ENCODE measurements at places on chromosomes 11 and 22.

DNA sequence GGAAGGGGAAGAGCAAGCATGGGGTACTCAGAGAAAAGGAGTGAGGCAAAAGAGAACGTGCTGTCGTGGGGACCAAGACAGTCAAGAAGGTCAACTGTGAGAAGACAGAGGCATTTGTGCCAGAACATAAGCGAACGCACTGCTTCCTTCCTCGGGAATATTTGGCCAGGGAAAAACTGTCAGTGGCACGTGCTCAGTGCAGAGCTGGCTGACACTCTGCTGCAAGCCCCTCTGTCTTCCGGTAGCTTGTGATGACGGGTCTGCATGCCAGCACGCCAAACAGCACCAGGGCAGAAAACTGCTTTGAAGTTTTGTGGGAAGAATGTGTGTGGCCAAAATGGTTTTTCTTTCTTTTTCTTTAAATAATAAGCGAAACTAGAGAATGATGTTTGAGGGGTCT, 60.6 kb downstream of the SMCO4 start:
- DNase-seq = no peak

DNA sequence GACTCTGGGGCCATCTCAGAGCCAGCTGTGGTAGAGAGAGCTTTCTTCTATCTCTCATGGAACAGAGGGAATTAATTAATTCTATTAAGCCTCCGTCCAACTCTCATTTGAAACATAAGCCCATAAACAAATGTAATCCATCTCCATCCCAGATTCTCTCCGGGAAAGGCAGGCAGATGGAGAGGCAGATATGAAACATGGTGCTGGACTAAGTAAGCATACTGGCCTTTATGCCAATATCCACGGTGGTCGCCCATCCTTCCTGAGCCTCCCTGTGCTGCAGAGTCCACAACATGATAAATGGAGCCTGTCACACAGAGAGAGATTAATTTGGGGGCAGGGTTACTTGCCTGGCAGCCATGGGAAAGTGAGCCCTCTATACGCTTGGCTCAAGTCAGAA, 44.8 kb downstream of the PRR5L start:
- DNase-seq = no peak

GRCh38 chr11:114208377-114208776, 87.8 kb upstream of the NNMT start:
- no peak for DNase-seq

- DNase-seq = no peak
Measured at GRCh38 chr11:24457985-24458384, 38.9 kb upstream of the LUZP2 start.

GRCh38 chr11:19762266-19762665, 49.6 kb downstream of the NAV2 start:
- no peak for DNase-seq

GRCh38 chr22:27554106-27554811, 247.3 kb downstream of the MN1 start:
- DNase-seq = no peak

- no peak for DNase-seq
Measured at GRCh38 chr11:120086651-120087050, 51.3 kb downstream of the TRIM29 start.

- no peak for DNase-seq
Measured at GRCh38 chr11:112588252-112588694, 327.6 kb upstream of the PLET1 start.

GRCh38 chr11:7635137-7635536, 38.2 kb downstream of the CYB5R2 start:
- DNase-seq = no peak

- DNase-seq = no peak
Measured at GRCh38 chr22:45127866-45128265, 35.9 kb upstream of the NUP50 start.

- no peak for DNase-seq
Measured at GRCh38 chr22:19779685-19780268, 19.2 kb downstream of the TBX1 start.

- no peak for DNase-seq
Measured at GRCh38 chr11:111944651-111945051, 7.5 kb downstream of the DIXDC1 start.

DNA sequence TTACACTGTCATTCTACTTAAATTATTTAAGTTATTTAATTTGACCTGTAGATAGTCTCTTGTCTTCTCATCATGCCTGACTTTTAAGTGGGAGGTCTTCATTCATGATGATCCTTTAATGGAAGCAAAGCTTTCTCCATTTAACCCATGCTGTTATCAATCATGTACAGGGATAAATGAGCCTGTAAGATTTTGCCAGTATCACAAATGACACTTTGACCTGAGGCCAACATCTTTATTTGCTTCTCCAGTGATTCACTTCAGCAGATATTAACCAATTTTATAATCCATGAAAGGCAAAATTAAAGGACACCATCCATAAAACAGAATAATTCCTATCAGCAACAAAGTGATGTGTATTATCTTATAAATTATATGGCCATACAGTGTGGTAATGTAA, 7.7 kb downstream of the CCDC73 start:
- DNase-seq = no peak

DNA sequence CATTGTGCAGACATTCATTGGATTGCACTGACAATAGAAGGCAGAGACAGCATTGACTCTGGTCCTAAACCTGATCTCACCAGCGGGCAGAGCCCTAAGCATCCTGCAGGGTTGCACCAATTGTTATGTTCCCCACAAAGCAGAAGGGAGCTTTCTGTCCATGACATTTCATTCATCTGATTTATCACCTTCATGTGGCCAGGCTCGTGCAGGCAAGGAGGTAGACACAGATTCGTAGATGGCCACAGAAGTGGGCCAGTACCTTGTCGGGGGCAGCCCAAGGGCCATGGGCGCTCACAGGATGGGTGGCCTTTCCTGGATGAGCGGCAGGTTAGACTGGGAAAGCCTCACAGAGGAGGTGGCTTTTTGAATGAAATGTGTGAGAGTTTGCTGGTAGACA, 2.9 kb downstream of the TSKU start:
- no peak for DNase-seq

DNA sequence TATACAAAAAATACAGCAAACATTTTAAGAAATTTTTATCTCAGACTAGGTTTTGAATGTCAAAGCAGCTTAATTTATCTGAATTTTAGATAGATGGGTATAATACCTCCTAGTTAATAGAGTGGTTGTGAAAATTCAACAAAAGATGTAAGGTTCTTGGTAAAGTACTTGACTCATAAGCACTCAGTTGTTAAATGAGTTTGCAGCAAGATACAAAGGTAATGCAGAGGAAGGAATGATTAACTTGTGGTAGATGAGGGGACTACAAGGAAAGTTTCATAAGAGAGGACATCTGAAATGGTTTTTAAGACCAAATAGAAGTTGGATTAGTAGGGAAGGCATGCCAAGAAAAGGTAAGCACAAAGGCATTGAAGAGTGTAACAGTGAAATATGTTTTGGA, 37.4 kb downstream of the PPME1 start:
- no peak for DNase-seq

GRCh38 chr22:27311698-27312550, 489.6 kb downstream of the MN1 start:
- DNase-seq = no peak

GRCh38 chr22:23829845-23830372, 8.9 kb downstream of the DERL3 start:
- DNase-seq = no peak

DNA sequence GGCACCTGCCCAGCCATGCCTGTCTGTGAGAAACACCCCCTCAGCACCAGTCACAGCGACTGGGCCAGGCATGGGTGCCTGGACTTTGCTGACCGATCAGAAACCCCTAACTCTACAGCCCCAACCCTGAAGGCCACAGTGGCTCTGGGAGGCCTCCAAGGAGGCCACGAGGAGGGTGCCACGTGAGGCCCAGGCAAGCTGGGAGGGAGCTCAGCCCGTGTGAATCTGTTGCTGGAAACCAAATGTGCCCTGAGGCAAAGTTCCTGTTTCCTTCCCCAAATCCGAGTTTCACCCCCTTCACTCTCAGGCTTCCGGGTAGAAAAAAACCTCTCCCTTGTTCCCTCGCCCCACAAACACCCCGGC, 1.3 kb downstream of the UNC93B1 start:
- no peak for DNase-seq

DNA sequence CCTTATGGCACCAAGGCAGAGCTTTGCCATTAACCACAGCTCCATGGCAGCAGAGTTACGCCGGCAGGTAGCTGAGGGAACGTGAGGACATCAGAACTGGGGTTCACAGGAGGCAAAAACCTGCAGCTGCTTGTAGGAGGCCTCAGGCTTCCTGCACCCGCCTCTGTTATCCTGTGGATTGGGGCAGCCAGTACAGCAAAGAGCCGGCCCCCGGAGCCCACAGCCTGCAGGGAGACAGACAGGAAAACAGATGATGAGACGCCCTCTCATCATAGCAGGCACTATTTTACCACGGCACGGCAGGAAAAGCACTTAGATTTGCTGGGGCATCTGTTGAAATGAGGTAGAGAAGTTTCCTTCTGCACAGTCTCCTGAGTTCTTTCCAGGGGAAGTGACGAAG, 870.3 kb downstream of the TBC1D22A start:
- no peak for DNase-seq

DNA sequence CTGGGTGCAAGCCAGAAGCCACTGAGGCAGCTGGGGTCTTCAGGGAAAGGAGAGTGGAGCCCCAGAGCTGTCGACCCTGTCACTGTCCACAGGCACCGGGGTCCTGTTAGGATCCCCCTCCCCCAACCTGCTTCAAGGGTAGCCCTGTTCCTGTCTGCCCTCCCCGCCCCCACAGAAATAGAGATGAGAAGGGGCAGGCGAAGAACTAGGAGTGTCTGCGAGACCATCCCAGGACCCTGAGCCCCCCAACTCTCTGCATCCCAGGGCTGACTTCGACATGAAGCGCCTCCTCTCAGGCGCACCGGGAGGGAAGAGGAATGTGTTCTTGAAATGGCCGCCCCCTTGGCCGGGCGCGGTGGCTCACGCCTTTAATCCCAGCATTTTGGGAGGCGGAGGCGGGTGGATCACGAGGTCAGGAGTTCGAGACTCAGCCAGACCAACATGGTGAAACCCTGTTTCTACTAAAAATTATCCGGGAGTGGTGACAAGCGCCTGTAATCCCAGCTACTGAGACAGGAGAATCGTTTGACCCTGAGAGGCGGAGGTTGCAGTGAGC, 607 bp upstream of the ZNF70 start:
- no peak for DNase-seq

- DNase-seq = no peak
Measured at GRCh38 chr11:96203567-96204365, 139.2 kb downstream of the MAML2 start.

DNA sequence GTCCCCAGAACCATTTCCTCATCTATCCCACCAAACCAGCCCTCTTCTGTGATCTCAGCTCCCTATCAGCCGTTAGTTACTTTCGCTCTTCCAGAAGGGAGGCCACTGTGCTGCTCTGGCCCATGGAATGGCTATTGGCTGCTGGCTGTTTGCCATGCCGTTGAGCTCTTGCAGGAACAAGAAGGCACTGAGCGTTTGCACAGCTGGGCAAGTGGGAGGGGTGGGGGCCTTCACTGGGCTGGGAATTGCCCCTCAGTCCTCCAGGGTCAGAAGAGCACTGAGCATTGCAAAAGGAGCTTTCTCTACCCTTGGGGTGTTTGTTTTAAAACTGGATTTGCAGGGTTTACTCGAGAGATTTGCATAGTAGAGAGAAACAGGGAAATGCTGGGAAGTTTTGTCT, 129.0 kb upstream of the PARVA start:
- DNase-seq = no peak

GRCh38 chr11:95700471-95700817, 89.1 kb downstream of the FAM76B start:
- DNase-seq = no peak

DNA sequence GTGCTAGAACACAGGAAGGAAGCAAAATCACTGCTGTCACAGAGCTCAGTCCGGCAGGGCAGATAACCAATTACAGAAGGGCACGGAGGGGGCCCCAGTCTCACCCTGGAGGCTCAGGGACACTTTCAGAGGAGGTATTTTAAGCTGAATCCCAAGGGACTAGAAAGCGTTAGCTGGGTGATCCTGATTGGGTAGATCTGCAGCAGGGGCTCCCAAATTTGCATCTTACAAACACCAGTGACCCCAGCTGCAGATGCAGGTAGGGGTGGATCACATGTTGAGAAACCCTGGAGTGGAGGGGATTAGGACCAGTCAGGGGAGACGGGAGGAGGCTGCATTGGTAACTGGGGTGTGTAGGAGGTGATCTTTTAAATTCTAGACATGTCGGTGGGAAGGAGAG, 91.4 kb downstream of the CSNK2A3 start:
- DNase-seq = no peak

DNA sequence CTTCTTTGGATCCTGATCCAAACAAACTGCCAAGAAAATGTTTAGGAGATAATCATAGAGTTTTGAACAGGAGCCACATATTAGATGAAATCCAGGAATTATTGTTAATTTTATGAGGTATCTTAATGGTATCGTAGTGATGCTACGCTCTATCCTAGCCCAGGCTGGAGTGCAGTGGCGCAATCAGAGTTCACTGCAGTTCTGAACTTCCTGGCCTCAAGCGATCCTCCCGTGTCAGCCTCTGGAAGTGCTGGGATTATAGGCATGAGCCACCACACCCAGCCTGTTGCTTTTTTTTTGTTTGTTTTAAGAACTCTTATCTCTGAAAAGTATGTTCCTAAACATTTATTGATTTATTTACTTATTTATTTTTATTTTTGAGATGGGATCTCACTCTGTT, 2.4 kb downstream of the GSTT4 start:
- DNase-seq = no peak

GRCh38 chr22:35677460-35678187, 29.4 kb downstream of the APOL6 start:
- no peak for DNase-seq

- no peak for DNase-seq
Measured at GRCh38 chr22:27129266-27129665, 471.9 kb downstream of the MIAT start.

DNA sequence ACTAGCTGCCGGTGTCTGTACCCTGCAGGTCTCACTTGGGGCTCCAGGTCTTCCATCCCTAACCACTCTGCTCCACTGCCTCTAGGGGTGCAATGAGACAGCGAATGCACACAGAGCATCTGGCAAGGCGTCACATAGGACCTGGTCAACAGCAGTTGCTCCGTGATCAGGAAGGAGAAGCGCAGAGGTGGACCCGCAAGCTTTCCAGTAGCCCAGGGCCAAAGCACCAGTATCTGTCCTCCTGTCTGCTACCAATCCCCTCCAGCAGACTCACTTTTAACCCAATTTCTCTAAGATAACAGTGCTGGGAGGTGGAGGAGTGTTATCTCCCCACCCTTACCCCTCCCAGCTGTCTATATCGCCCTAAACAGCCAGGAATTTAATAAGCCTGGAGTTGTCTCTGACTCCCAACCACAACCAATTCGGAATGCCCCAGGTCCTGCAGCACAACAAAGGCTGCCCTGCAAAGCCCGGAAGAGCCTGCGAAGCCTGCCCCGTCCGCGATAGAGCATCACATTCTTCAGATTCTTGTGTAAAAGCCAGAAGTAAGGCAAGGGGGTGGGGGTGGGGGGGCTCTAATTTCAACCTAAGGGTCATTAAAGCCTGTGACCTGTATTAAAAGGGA, 19.3 kb downstream of the MYH9 start:
- DNase-seq = no peak
